ENCODE measurements at places on chromosomes 5 and 9.

- DNase-seq: no peak
These were observed 10.8 kb downstream of the SPAAR start for GRCh38 chr9:35920051-35920620.

- DNase-seq: no peak
These were observed 132.7 kb downstream of the TSSK1B start for GRCh38 chr5:113302120-113302519.

DNA sequence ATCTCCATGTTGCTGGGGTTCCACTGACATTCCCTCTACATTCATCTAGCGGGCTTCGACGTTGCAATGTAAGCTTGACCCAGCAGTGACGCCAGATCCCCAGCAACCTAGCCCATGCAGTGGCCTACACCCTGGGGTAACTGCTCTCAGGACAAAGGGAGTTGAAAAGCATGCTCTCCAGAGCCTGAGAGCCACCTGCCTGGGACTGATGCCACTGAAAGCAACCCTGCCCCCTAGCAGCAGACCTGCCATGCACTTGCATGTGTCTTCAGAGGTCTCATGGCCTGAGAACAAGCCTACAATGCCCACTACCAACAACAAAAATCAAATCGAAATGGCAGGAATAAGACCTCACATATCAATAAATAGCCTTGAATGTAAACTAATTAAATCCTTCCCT lies 330.3 kb downstream of the TRIM36 start:
- no peak for DNase-seq

DNA sequence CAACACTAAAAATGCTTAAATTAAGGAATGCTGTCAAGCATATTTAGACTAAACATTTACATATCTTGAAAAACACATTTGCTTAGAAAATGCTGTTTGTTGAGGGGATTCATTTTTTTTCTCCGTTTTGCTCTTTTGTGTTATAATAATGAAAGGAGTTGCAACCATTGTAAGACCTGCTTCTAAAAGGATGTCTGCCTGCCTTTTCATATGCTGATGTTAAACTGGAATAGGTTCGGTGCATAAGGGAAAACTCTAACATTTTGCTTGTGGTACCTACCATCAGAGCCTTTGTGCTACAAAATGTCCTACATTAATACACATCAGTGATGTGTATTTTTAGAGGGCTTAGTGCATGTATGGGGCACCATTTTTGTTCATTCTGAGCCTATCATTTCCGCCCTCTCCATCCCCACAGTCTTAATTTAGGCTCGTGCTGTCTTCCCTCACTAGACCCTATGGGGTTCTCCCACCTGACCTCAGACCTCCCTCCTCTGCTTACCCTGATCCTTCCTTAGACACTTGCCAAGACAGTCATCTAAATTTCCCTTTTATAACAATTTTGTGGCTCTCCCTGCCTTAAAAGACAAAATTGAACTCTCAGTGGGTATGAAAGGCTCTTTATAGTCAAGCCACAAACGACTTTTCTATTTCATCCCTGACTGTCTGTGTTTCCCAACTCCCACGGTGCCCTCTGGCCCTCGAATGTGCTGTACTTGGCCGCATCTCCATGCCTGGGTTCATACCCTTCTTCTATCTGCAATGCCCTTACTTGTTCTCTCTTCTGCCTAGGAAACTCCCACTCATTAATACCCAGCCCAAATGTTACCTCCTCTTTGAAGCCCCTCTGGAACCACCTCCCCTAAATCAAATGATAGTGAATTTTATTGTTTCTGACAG lies 61.2 kb downstream of the CMYA5 start:
- DNase-seq: no peak

- DNase-seq: peak; percentile 50
These were observed 83.1 kb downstream of the JMY start for GRCh38 chr5:79318935-79319614.

DNA sequence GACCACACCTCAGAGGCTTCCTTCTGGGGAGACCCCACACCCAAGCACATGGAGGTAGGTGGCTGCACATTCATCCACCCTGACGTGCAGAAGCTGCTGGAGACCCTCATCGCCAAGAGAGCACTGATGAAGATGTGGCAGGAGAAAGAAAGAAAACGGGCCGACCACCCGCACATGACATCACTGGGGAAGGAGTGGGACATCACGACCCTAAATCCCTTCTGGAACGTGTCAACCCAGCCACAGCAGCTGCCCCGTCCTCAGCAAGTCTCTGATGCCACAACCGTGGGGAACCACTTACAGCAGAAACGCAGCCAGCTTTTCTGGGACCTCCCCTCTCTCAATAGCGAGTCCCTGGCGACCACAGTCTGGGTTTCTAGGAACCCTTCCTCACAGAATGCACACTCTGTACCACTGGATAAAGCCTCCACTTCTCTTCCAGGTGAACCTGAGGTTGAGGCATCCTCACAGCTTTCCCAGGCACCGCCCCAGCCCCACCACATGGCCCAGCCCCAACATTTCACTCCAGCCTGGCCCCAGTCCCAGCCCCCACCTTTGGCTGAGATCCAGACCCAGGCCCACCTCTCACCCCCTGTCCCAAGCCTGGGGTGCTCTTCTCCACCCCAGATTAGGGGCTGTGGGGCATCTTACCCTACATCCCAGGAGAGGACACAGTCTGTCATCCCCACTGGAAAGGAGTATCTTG lies 3.0 kb downstream of the SPATA31E1 start:
- DNase-seq: no peak

- DNase-seq: no peak
These were observed 3.4 kb upstream of the GRPEL2 start for GRCh38 chr5:149341876-149342275.

DNA sequence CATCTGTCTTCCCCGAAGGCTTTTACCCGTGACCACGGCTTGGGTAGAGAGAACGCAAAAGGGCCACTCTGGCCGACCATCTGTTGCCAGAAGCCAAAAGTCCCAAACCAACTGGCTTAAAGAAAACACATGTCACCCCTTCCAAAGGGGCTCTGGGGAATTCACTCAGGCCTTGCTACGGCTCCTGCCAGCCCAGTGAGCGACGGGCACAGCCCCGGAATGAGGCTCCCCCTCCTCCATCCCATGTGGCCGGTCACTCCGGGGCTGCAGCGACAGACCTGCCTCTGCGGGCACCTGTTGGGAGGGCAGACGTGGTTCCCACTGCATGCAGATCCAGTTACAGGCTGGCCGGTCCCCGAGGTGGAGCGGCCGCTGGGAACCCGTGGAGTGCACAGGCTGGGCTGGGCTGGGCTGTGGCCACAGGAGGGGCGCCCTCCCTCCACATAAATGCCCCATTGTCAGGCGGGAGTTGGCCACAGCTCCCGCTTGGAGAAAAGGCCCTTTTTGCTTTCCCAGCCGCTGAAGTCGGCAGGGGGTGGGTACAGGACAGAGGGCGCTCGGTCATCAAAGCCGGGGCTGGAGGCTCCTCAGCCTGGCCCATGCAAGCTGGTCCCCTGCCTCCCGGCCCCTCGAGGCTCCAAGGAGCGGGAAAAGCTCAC lies 19.9 kb downstream of the NOTCH1 start:
- DNase-seq: no peak

DNA sequence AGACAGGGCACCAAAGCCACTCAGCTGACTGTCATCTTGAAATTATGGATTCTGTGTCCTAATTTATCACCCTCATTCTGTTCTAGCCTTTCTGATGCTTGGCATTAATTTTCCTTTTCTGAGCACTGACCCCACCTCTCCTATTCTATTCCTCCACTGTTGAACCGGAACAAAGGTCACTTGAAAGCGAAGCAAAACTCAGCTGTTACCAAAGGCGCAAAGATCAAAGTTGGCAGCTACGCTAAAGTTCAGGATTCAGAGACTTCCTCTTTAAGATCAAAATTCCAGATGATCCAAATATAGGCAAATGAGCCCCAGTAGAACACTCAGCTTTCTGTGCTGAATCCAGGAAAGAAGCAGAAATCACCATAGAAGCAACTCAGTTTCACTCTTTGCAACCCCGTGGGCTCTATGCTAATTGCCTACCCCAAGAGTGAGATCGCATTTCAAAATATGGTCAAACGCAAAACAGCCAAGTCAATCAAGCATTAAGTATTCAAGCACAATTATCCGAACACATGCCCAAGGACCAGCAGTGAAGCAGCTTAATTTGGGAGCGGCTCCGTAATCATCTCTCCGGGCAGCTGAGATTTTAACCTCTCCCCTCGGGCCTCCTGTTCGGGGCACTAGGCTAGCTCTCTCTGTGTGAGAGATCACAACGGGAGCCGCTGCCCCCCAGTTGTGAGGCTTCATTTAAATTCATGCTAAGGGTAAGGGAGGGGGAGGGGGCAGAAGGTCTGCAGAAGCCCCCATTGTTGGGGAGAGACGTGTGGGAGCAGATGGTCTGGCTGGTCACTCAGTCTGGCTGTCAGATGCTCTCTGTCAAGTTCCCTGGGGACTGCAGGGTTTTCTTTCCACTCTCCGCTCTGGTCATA lies 288.6 kb downstream of the ELAVL2 start:
- DNase-seq: no peak
